Astrocyte of the spinal cord (primary cell): ENCODE measurements at places on chromosomes 13 and 19.

DNA sequence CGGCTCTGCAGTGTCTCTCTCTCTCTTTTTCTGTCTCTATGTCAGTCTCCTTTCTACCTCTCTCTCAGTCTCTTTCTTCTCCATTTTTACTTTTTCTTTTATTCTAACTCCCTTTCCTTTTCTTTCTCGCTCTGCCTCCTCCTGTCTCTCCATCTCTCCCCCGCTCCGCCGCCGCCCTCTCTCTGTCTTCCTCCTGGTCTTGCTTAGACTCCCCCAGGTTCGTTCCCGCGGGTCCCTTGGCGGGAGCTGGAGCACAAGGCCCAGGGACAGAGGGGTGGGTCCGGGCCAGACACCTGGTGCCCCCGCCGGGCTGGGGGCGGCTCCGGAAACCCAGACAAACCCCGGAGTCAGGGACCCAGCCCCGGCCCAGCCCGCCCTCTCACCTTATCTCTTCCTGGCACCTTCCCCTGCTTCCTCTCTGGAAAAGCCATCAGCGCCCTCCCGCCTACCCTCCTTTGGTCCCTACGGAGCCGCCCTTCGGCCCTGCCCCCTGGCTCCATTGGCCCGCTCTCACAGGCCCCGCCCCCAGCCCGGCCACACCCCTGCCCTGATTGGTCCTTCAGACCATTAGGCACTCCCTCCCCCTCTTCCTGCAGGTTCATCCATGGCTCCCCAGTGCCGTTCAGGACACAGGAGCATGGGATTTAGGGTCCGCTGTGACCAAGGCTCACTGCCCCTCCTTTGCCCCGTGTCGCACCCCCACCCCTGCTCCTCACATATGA lies 15.4 kb upstream of the NOP53 start:
- DNase-seq = no peak

DNA sequence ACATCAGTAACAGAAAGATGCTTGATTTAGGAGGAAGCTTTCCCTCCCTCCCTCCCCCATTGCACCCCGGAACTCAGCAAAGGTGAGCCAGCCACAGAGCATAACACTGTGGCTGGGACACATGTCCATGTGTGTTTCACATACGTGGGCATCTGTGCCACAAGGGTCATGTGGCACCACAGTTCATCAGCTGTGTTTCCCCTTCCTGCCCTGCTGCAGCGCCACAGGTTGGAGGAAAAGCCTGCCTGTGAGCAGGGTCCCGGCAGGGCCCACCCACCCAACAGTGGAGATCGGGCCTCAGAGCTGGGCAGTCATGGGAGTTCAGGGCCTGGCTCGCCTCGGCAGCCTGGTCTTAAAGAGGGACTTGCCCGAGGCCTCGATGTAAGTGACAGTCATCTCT lies 2.8 kb downstream of the ACP5 start:
- no peak for DNase-seq

DNA sequence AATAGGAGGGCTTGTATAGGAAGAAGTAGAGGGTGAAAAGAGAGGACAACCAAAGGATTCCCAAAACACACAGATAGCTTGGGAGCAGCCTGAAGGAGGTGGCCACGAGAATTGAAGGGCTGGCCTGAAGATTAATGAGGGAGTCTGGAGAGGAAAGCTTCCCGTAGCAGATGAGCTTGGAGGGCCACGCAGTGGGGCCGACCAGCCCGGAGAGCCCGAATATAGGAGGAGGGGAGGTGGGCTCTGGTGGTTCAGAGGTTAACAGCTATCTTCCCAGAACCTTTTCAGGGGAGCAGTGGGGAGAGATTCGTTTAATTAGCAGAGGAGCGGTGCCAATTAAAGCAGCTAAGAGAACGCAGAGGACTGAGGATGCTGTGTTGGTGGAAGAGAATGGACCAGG lies 154.9 kb downstream of the STK24 start:
- no peak for DNase-seq

DNA sequence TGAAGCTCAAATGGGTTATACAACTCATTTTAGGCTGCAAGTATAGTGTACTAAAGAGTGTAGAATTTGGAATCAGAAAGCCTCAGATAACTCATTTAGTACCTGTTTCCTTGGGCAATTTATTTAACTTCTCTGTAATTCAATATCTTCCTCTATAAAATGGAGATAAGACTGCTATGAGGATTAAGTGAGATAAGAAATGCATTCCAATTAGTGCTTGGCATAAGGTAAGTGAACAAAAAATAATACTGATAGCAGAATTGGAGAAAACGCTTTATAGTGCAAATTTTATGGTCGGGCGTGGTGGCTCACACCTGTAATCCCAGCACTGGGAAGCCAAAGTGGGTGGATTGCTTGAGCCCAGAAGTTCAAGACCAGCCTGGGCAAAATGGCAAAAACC lies 25.0 kb downstream of the DACH1 start:
- no peak for DNase-seq

DNA sequence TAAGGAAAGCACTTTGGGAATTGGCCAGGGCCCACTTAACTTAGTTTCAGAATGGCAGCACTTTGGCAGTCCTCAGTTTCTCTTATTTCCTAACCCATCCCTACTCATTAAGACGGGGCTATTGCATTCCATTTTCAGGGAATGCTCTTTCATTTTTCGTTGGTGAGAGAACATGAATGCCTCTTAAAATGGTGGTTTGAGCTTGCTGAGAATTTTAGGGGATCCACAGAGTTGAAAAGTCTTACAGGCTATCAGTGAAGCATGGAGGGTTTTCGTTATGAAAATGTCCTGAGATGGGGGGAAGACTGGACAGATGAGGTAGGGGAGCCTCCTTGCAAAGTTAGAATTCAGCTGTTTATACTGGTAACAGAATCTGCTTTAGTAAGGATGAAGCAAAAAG lies 71.4 kb downstream of the LRCH1 start:
- no peak for DNase-seq
